NCI-H446 treated with DMSO at 0.1 percent for 48 hours (cell line): ENCODE measurements at places on chromosomes 5 and 9.

- DNase-seq, result no peak
Measured at GRCh38 chr5:145775893-145776444, 59.2 kb downstream of the PRELID2 start.

GRCh38 chr5:8491254-8491653 lies 622.3 kb downstream of the MTRR start:
- no peak for DNase-seq

- DNase-seq, result no peak
Measured at GRCh38 chr9:127967151-127967809, 13.5 kb downstream of the EEIG1 start.

DNA sequence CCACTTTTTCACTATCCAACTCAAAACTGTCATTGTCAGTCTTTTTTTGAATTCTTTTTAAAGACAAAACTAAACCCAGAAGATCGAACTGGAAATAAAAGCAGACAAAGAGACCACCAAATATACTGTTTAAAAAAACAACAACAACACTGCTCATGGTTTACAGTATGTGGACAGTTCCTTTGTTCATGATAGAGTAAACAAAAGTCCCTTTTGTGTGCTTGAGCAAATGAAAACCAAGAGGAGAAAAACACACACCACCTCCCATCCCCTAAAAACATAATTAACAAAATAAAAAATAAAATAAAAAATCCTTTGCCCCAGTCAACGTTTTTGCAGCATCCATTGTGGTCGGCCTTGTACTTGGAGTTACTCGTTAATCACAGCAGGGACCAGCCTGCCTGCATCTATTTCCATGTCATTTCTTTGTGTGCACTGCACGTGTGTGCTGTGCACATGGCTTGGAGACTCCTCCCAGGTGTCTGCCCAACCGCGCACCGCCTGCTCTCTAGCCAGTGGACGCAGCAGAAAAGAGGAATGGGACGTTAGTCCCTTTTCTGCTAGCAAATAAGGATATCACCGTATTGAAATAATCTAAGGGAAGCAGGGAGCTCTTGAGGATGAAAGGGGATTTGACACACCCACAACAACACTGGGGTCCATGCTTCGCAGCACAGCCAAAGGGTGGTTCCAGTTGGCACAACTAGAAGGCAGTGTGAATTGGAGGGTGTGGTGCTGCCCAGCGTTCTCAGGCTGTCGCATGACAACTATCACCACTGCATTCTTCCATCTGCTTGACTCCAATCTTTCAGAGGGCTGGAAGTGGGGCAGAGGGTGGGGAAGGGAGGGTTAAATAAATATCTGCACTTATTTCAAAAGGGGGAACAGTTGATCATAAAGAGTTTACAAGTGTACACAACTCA lies 130.0 kb downstream of the SEMA6A start:
- no peak for DNase-seq

DNA sequence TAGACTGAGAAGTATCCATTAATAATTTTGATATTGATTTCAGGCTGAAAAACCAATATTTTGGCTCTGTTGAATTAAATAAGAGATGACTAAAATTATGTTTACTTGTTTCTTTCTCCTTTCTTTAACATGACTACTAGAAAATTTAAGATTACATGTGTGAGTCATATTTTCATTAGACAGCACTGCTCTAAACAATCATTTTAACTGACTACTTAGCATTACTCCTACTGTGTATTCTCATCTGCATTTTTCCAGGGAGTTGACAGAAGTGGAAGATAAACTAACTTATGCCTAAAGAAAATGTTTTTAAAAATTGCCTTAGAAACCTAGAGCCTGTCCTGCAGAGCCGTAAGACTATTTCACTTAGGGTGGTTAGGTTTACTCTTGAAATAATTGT lies 29.1 kb downstream of the TNC start:
- no peak for DNase-seq

DNA sequence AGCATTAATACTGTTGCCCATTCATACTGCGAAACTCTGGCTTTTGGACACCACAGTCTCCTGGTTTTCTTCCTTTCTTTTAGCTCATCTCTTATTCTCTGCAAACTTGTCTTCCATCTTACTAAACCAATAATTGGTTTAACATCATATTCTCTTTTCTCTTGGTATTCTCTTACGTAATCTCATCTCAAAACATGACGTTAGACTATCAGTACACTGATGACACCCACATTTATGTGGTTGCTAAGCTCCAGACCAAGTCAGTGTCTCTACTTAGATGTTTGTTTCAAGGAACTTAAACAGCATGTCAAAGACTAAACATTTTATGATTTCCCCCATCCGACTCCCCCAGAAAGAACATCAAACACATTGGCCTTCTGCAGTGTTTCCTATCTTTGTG lies 2.1 kb downstream of the PRRC1 start:
- DNase-seq, result no peak

DNA sequence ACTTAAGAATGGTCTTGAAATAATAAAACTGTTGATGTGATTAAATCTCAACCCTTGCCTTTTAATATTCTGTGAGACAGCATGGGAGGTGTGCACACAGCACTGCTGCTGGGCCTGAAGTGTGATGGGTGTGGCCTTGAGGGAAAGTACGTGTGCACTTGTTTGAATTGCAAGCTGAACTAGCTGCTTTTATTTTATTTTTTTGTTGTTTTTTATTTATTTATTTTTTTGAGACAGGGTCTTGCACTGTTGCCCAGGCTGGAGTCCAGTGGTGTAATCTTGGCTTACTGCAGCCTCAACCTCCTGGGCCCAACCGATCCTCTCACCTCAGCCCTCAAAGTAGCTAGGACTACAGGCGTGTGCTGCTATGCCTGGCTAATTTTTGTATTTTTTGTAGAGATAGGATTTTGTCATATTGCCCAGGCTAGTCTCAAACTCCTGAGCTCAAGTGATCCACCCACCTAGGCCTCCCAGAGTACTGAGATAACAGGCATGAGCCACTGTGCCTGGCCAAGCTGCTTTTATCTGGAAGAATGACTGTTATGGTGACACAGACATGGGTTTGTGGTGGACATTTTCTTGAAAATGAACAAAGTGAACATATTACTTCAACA lies 58.9 kb downstream of the GPR107 start:
- DNase-seq, result no peak

- DNase-seq, result peak; percentile 75
Measured at GRCh38 chr5:157143127-157143971, 684 bp upstream of the MED7 start.

- DNase-seq, result no peak
Measured at GRCh38 chr9:93185266-93186214, 1.6 kb downstream of the WNK2 start.

DNA sequence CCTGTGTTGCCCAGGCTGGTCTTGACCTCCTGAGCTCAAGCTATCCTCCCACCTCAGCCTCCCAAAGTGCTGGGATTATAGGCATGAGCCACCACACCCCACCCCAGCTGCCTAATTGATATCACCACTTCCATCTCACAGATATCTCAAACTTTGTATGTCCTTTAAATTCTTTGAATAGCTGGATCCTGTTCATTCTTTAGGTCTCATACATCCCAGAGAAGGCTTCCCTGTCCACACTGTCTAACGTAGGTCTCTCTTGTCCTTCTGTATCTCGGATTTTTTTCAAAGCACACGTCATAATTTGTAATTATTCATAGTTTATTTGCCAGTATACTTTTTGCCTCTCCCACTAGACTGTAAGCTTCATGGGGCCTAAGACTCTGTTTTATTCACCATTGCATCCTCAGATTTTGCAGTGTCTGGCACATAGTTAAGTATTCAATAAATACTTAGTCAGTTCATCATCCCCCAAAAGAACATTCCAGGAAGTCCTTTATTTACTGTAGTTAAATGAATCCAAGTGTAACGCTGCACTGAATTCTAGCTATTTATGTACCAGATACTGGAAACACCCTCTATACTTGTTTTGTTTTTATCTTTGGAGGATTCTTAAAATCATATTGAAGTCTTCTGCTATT lies 10.5 kb downstream of the ARSK start:
- no peak for DNase-seq

DNA sequence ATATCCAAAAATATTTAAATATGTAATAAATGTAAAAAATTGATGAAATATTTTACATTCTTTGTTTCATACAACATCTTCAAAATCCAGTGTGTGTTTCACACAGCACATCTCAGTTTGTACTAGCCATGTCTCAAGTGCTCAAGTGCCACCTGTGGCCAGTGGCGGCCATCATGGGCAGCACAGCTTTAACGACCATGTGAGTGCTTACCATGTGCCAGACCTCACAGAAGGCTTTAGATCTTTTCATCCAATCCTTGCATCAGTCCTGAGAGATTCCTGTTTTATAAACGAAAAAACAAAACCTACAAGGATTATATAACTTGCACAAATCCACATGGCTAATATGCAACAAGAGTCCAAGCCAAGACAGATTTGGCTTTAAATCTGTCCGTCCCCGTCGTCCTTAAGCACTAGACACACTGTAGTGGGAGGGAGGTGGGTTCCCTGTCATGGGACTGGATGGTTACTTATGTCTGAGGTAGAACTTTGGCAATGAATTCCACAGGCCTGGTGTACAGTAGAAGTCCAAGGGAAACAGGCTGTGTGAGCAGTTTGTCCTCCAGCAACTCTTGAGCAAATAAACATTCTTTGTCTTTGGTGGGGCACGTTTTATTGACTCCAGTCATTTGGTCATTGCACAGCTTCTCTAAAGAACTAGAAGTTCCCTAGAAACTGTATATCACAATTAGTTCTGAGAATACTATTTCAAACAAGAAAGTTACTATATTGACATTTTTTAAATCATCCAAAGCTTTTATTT lies 25.0 kb upstream of the F2R start:
- no peak for DNase-seq

DNA sequence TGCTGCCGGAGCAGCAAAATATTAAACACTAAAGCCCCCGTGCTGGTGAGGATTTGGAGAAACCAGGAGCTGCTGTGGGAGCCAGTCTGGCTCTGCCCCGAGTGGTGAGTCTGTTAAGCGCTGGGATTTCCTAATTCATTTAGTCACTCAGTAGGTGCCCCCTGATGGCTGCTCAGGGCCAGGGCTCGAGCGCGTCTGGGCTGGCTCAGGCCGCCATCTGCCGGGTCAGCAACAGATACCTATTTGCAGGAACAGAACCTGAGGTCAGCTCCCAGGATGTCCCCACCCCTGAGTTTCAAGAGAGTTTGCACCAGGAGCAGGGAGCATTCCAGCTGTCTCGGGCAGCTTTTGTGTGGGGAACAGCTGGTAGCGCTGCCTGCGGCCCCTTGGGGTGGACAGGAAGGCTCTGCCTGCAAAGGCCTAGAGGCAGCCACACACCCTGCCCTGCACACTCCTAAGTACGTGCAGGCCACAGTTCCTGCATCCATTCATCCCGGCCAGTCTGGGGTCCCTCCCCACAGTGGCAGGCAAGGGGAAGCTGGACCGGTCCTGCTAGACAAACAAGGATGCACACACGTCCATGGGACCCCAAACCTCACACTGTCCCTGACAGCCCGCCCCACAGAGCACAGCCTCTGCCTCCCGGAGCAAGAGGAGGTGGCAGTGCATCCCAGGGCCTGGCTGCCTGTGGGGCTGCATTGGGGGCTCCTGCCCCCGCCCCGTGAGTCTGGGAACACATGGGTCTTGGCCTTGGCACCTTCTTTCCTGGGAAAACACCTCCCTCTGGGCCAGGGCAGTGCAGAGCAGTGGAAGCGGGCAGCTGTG lies 83.7 kb downstream of the ADAMTS2 start:
- DNase-seq, result no peak

DNA sequence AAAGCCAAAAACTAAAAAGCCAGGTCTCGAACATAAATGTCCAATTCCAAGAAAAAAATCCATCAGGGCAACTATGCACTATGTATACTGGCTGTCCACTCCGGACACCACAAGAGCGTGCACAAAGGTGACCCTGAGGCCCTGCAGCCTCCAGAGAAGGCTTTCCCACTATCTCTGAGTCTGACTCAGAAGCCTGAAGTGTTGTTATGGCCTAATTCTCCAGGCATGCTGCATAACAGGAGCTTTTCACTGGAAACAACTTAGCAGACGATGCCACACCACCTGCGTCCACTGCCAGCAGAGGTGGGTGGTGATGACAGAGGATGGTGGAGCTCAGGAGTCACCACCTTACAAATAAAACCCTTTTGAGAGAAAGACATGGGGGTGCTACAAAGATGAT lies 63.7 kb downstream of the HABP4 start:
- no peak for DNase-seq

- DNase-seq, result no peak
Measured at GRCh38 chr9:137619240-137620047, 639 bp downstream of the EHMT1 start.
